ENCODE measurements at places on chromosomes 4 and X. TPM values are rescaled to one million over a fixed set of nuclear protein-coding genes. Genes with fewer than 3 reads are reported as not detected.

GRCh38 chr4:78747475-78747922 lies 28.7 kb upstream of the BMP2K start:
- DNase-seq, result peak; percentile 92

The TMEM187 gene
- total RNA-seq, result 3.4 TPM

- peak; percentile 39 for DNase-seq
Measured at GRCh38 chr4:176256921-176257320, 12.1 kb downstream of the ASB5 start.

DNA sequence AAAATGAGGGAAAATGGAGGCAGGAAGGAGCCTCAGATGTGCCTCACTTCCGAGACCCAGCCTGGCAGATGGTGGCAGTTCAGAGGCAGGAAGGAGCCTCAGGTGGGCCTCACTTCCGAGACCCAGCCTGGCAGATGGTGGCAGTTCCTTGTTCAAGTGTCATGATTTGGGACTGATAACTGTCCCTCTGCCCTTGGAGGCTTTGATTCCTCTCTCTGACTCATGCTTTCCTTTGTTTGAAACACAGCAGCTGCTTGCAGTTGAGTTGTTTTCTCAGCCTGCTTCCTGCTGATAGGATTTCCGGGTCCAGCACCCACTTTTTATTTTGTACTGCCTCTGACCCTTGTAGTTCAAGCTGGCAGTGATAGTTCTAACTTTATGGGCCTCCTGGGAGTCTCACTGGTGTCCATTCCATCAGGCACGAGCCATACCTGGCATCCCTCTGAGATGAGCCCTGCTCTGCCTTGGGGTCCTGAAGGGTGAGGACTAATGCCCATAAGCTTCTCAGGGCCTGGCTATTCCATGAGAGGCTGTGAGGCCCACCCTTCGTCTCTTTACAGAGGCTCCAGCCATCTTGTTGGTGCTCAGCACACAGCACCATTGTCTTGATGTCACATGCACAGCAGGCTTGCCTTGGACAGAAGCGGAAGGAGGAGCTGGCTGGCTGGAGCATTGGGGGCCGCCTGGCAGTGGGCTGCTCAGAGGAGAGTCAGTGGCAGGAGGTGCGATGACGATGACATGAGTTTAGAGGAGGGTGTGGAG lies 13.0 kb downstream of the RGS12 start:
- DNase-seq, result peak; percentile 62

GRCh38 chr4:6107114-6107791 lies 89.0 kb upstream of the C4orf50 start:
- no peak for DNase-seq

GRCh38 chr4:98203332-98204235 lies 57.6 kb upstream of the RAP1GDS1 start:
- DNase-seq, result no peak

GRCh38 chr4:93317561-93317960 lies 511.0 kb upstream of the ATOH1 start:
- DNase-seq, result no peak

The ABLIM2 gene
- under 0.01 TPM for total RNA-seq

The MMAA gene
- total RNA-seq, result 5.2 TPM

The CCDC149 gene
- total RNA-seq, result 7.0 TPM

The HEPH gene
- total RNA-seq, result 23.5 TPM

- peak; percentile 79 for DNase-seq
Measured at GRCh38 chr4:20418861-20419451, 167.3 kb downstream of the SLIT2 start.

DNA sequence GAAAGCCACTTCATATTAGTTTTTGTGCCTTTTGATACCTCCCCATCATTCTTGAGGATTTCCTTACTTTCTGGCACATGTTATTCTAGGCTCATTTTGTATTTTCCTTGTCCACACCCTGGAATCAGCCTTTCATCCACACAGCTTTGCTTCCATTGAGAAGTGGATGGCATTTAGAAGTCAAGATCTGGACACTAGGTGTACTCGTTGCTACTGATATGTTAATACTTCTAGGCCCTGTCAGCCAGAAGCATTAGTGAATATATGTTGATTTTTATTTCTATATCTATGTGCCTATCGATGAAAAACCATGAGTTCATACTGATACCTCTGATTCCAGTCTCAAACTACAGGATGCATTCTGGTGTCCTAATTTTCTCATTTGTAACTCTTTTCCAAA lies 73.2 kb downstream of the ARHGAP24 start:
- no peak for DNase-seq

- DNase-seq, result no peak
Measured at GRCh38 chr4:184030764-184031163, 125.7 kb downstream of the STOX2 start.

The YIPF7 gene
- total RNA-seq, result not detected

DNA sequence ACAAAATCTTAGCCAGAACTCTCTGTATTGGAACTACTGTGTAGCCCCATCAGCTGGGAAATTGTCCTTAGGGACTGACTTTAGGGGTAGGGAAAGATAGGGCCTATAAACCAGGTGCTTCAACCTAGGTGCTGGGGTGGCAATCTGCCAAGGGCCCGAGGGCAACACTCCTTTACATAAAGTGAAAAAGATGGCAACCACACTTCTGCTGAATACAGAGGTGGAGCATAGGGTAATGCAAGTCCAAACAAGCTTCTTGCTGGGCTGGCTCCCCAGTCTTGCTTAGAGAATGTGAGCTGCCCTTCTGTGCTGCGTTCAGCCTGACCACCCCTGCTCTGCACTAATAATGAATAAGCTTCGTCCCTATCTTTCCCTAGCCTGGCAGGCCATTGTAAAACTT lies 9.8 kb downstream of the ZBTB33 start:
- no peak for DNase-seq

DNA sequence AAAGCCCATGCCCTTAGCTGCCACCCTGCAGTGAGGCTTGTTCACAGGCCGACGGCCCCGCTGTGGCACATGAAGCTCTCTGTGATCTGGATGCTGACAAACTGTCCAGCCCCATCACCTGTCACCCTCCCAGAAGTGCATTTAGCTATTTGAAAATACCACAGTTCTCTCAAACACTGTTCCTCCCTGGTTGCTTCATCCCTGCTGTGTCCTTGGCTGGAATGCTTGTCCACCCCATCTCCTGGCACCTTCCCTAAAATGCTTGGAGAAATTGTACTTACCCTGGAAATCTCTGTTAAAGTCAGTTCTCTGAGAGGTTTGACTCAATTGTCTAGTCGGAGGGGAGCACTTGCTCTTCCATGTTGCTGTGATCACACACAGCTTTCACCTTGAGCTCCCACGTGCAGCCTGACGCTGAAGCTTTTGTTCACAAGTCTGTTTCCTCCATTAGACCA lies 10.1 kb downstream of the SYNPO2 start:
- DNase-seq, result no peak

GRCh38 chrX:2901367-2902036 lies 27.6 kb downstream of the ARSD start:
- DNase-seq, result peak; percentile 64

DNA sequence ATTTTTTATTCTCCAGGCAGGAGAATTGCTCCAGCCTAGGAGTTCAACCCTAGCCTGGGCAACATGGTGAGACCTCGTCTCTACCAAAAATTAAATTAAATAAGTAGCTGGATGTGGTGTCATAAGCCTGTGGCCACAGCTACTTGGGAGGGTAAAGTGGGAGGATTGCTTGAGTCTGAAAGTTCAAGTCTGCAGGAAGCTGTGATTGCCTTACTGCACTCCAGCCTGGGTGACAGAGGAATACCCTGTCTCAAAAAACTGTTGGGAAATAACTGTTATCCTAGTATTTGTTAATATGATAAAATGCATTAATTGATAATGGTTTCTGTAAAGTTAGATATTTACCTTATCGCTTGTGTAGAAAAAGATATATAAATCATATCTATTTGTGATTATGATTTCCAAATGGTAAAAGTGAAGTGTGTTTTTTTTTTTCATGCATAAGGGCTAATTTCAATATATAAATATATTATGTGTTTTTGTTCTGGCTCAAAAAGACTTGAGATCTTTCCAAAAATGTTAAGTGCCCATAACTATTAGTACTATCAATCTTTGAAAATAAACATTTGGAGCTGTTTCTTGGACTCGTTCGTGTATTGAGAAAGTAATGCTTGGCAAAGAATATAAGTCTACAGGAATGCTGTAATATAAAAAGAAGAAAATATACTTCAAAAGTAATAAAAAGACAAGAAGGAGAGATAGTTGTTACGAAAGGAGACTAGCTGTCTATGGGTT lies 396.6 kb downstream of the ADGRL3 start:
- no peak for DNase-seq

GRCh38 chrX:8851231-8851886 lies 50.2 kb upstream of the FAM9A start:
- DNase-seq, result peak; percentile 34

The RPS3A gene
- total RNA-seq, result 2,908 TPM

The CENPVL2 gene
- not detected for total RNA-seq

GRCh38 chr4:152976212-152976761 lies 40.2 kb downstream of the FHDC1 start:
- DNase-seq, result no peak

DNA sequence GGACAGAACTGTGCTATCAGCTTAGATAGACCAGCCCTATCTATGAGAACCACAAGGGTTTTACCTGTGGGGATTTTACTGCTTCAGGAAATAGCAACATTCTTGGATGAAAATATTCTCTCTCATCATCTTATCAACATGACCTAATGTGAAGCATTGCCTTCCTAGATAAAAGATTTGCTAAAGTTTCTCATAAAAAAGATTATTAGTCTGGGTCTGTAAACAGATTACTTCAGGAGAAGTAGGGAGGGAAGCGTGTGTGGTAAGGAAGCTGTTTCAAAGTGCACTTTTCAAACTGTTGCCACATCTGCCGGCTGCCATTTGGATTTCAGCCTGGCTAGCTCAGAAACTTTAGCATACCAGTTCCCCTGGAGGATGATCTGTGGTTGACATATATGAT lies at the start of gene NOX1:
NOX1 (minus strand) TSS at position 35 of the 400 bp plus-strand sequence. CDS start 220 bp downstream, outside the sequence.
- peak; percentile 13 for DNase-seq

- DNase-seq, result no peak
Measured at GRCh38 chrX:135094726-135095125, 25.6 kb downstream of the ETDB start.

DNA sequence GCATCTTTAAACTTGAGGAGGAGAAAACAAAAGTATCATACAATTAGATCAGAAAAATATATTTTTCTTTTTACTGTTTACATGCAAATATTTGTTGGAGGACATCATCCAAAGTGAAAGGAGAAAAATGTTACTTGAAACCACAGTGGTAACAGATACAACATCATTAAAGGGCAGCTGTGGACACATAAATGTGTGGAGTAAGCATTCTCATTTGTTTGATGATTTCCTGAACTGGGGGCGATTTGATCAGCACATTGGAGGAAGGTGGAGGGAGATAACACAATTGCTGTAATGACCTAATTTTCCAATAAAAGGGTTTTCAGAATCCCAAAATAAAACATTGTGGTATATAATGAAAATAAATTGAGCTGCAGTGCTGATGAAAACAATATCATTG lies 314.5 kb upstream of the HS3ST1 start:
- peak; percentile 17 for DNase-seq

- no peak for DNase-seq
Measured at GRCh38 chr4:183416879-183417755, 27.3 kb upstream of the CDKN2AIP start.

The ADH1C gene
- total RNA-seq, result not detected

DNA sequence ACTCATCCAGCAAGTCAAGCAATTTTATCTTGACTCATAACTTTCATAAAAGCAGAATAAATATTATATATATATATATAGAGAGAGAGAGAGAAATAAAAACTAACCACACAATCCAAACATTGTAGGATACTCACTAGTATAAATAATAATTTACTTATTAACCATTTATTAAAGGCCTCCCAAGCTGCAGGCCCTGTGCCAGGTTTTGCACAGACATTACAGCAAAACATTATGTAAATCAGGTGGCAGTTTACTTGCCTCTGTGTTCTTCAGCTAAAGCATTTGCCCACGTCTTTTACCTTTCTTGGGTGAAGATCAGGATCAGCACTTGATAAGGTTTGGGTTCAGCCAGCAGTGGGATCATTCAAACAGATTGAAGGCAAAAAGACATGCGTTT lies 75.6 kb downstream of the CLDN22 start:
- DNase-seq, result no peak

DNA sequence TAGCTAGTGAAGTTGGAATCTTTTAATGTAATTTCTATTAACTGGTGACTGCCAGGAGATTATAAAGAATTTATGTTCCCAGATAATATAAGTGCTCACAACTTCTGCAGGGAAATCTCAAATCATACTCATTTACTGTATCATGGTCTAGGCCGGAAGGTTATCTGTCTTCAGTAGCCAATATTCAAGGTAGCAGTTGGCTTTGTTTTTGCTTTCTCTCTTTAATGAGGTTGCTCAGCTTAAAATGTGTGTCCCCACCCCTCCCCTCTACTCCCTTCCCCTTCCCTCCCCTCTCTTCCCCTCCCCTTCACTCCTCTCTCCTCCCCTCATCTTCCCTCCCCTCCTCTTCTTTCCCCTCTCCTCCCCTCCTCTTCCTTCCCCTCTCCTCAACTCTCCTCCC lies 117.6 kb downstream of the HPGD start:
- DNase-seq, result no peak

DNA sequence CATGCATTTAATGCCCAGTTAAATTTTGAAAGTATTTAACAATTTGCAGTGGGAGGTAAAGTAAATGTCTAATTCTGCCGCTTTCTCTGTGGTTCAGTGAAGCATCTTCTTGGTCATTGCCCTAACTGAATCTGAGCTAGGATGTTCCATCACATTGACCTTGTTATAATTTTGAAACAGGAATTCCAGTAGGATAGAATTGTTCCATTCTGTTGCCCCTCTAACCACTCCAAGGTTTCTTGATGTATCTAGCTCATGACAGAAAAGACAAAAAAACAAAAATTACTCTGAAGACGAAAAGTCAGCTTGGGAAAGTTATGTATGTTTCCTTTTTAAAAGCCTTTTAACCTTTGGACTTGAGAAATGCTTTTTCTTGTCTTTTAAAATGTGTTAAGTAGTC lies 297.0 kb upstream of the FAT1 start:
- no peak for DNase-seq

DNA sequence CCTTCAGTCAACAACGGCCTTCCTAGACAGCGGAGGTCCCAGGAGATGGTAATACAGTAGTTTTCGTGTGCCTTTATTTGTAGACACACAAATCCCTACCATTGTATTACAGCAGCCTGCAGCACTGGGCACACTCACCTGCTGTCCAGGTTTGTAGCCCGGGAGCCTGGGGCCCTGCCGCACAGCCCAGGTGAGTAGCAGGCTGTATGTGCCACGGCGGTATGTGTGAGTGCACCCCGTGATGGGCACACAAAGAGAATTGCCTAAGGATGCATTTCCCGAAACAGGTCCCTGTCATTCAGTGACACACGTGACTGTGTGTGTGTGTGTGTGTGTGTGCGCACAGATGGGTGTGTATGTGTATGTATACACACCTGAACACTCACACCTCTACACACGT lies 8.1 kb upstream of the SLC25A6 start:
- no peak for DNase-seq

The SYTL4 gene
- total RNA-seq, result 2.3 TPM

DNA sequence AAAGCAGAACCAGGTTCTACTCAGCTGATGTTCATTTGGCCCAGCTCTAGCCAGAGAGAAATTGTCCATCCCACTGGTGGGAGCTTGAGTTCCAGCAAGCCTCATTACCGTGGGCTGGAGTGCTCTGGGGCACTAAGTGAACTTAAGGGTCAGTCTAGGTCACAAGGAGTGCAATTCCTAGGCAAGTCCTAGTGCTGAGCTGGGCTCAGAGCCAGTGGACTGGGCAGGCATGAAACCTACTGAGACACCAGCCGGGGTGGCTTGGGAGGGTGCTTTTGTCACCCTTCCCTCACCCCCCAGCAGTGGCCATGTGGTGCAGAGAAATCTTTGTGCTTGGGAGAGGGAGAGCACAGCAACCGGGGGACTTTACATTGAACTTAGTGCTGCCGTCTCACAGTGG lies 39.4 kb downstream of the GSX2 start:
- no peak for DNase-seq
